Daoy (cell line): ENCODE measurements at places on chromosomes 7 and 10. TPM values are rescaled to one million over a fixed set of nuclear protein-coding genes. Genes with fewer than 3 reads are reported as not detected.
A peak's percentile ranks its signal among the peaks of the same experiment; 100 is the strongest.

PTPRN2 gene
- 5.5 and 8.3 TPM in 2 replicates for total RNA-seq

OR6B1 gene
- not detected in 2 replicates for total RNA-seq

SEMA3D gene
- total RNA-seq = 0.95 and 1.8 TPM in 2 replicates

C10orf62 gene
- not detected in 2 replicates for total RNA-seq

INA gene
- 0.46 and 1.1 TPM in 2 replicates for total RNA-seq

ASB10 gene
- not detected in 2 replicates for total RNA-seq

GLI3 gene
- 4.3 and 7.2 TPM in 2 replicates for total RNA-seq

DNA sequence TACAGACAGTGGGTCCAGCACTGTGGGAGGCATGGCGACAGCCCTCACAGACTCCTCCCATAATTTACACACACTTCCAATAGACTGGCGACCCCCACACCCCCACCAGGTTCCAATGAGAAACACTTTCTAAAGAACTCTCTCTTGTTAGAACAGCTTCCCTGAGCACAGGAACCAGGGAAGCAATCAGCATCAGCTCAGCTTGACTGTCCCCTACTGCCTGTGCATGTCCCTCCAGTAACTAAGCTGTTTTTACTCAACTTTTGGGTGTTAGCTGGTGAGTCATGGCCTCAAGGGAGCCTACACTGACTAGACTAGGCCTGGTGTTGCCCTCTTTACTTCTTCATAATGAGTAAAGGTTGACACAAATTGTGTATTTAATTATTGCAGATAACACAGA lies 32.6 kb upstream of the HERPUD2 start:
- DNase-seq = no peak

DNA sequence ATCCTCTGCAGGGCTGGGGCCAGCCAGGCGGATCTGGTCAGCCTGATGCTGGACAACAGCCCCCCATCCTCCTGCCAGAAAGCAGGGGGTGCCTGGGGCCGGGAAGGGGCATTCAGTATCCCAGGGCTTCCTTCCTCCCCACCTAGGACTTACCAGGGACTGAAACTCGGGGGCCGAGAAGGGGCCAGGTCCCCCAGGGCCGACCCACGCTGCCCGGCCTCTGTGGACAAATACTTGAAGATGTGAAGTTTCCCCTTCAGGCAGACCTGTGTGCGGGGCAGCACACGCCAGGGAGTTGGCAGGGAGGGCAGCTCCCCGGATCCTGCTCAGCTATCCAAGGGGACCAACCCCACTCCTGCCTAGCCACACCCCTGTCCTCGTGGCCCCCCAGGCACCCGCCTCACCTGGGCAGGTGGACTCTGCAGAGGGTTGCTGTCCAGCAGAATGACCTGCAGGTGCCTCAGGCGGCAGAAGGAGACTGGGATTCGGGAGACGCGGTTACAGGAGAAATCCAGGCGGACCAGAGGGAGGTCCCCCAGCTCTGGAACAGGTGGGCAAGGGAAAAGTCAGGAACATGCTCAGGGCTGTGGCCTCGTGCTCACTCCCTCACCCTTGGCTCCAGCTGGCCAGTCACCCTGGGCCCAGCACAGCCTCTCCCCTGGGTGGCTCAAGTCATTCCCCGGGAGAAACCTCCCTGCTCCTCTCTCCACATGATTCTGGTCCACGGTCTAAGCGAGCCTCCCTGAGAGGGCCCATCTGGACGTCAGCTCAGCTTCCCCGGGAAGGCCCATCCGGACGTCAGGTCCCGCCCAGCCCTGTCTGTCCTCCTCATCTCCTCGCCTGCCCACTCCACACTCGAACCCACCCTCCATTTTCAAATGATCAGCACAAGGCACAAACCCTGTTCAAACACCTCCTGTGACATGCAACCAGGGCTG lies 4.8 kb upstream of the SAP25 start:
- DNase-seq = no peak

DNA sequence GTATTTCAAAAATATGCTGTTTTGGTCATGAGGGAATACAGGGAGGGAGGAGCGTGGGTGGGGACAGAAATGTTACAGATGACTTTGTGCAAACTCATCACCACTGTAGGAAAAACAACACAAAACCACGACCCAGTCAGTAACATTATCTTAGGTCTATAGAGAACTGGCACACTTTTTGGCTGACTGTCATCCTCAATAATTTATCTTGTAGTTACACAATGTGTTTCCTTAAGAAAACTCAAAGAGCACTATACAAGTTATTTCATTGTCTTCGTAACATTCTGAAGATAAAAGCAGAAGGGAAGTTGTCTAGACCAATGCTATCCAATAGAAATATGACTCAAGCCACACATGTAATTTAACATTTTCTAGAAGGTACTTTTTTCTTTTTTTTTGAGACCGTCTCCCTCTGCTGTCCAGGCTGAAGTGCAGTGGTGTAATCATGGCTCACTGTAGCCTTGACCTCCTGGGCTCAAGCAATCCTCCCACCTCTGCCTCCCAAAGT lies 16.9 kb upstream of the CDK14 start:
- DNase-seq = peak; percentile 74

GRCh38 chr7:4809666-4810065 lies 34.2 kb downstream of the AP5Z1 start:
- peak; percentile 51 for DNase-seq

DNA sequence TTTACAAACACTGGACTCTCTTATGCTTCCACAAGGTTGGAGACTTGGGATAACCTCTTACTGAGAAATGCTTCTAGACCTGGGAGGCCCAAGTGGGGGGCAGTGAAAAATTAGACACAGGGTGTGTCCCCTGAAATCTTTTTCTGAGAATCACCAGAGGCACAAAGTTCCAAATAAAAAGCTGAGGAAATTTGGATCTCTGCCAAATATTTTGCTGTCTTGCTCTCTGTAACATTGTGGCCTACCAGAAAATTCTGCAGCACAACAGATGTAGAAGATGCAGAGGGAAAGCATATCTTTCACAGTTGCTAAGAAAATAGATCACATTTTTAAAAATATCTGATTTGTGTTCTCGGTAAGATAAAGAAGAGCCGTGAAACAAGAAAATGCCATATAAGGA lies 849.4 kb downstream of the CCSER2 start:
- no peak for DNase-seq

DNA sequence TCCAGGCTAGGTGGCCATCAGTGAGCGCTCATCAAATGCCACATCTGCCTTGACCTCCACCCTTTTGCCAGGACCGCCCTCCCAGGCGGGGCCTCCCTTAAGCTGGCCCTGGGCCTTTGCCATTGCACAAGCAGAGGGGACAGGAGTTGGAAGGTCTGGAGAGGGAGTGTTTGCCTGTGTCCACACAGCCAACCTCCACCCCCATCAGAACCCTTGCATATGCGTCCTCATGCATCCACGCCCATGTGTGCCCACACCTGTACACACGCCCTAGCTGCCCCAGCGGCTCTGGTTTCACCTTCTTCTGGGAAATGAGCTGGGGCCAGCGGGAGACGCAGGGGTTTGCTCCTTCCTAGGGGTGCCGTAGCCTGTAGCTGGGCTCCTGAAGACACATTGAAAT lies 64.0 kb downstream of the NEURL1 start:
- DNase-seq = no peak

GRCh38 chr10:130023454-130024230 lies 59.6 kb upstream of the EBF3 start:
- peak; percentile 29 for DNase-seq

GRCh38 chr7:80472491-80473200 lies 39.2 kb downstream of the GNAT3 start:
- no peak for DNase-seq

GRCh38 chr7:70614237-70615045 lies 517.5 kb upstream of the GALNT17 start:
- DNase-seq = peak; percentile 83
